KG1 (cell line): ENCODE measurements at places on chromosomes 2 and 18.
A peak's percentile ranks its signal among the peaks of the same experiment; 100 is the strongest.

DNA sequence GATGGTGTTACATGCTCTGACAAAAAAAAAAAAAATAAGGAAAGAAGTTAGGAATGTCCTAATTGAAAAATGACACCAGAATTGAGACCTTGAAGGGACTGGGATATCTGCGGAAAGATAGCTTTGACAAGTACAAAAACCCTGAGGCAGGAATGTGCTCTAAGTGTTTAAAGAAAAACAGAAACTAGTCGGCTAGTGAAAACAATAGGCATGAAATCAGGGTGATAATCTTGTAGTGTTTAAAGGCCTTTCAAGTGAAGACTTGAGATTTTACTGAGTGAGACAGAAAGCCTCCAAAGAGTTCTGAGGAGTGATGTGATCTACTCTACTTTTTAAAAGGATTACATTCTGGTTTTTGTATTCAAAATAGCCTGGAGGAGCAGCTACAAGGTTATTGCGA lies 107.4 kb downstream of the COBLL1 start:
- DNase-seq = no peak

DNA sequence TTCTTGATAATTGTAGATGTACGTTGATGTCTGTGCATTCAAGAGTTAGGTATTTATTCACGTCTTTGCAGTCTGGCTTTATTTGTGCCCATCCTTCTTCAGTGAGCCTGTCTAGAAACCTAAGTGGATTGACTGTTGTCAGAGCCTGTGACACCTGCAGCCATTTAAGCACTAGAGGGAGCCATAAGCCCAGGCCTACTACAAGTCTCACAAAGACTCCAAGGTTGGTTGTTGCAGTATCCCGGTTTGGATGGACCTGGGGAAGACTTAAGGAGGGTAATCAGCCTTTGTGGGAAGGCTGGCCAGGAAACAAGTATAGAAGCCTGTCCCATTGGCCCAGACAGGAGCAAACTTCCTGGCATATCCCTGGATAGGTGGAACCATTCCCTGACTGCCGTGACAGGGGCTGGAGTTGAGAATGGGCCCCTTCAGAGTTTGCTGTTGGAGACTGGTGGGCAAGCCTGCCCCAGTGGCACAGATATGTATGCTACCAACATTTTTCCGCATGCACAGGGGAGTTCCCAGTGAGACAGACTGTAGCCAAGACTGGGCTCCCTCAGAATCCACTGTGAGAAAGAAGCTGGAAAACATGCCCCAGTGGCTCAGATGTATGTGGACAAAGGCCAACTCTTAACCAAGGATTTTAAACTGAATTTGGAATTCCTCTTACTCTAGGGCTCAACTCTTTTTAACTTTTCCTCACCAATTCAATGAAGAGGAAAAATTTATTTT lies 9.3 kb upstream of the LRRC30 start:
- peak; percentile 1 for DNase-seq

GRCh38 chr2:109290887-109291643 lies 162.1 kb downstream of the SH3RF3 start:
- DNase-seq = no peak

GRCh38 chr2:23121968-23122648 lies 262.9 kb upstream of the KLHL29 start:
- no peak for DNase-seq

- no peak for DNase-seq
Measured at GRCh38 chr2:1910592-1911246, 166.4 kb upstream of the PXDN start.

DNA sequence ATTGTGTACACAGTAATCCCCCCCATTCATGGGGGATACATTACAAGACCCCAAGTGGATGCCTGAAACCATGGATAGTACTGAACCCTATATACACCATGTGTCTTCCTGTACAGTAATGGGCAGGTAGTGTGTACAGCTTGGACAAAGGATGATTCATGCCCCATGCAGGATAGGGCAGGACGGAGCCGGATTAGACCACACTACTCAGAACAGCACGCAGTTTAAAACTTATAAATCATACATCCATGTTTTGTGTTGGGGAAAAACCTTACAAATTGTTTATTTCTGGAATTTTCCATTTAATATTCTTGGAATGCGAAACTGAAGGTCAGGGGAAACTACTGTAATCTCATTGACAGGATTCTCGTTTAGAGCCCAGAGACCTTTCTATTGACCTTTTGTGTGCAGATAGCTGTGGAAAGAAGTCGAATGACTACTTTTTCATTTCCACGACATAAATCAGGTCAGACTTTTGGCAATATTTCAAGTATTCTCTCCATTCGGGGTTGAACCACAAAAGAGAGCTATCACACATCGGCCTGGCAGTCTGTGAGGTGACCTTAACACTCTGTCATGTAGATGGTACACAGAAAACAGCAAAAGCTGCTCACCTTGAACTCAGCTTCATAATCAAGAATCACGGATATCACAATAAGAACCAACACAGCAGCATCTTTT lies 9.9 kb upstream of the YPEL5 start:
- DNase-seq = no peak

- DNase-seq = no peak
Measured at GRCh38 chr2:76075126-76075525, 364.4 kb upstream of the GCFC2 start.

- no peak for DNase-seq
Measured at GRCh38 chr2:164252568-164253287, 368.6 kb downstream of the GRB14 start.

- no peak for DNase-seq
Measured at GRCh38 chr18:55256226-55256928, 297.1 kb upstream of the CCDC68 start.

DNA sequence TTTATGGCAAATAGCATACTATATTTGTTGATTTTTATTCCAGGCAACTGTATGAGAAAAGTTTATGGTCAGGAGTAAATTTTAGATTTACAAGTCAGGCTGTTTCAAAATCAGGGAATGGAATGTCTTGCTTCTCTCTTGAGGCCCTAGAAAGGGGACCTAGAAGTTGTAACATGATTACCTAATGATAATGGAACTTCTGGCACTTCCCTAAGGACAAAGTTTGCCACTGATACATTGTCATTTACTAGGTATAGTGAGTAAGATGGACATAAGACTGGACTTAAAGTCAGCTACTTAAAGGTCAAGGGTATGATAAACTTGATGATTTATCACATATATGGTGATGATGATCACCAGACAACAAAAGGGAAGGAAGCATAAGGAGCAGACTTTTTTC lies 103.3 kb upstream of the VRK2 start:
- no peak for DNase-seq

- no peak for DNase-seq
Measured at GRCh38 chr2:76958749-76959148, 563.4 kb downstream of the LRRTM4 start.

DNA sequence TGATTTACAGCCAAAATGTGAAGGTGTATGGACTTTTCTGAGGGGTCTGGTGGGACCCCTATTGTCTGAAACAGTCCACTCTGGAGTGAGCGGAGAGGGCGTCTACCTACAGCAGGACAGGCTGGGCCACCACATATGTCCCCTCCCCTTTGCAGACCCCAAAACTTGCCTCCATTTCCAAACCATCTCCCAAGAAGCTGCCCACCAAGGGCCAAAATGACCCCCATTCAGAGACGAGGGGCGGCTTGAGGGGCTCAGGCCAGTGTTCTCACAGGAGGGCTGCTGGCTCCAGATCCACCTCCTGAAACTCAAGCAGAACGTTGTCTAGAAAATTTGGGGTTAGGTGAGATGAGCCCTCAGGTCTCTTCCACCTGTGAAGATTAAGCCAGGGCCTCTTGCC lies 161.1 kb upstream of the SALL3 start:
- DNase-seq = no peak

- DNase-seq = no peak
Measured at GRCh38 chr2:186909095-186909494, 60.1 kb upstream of the ZSWIM2 start.

DNA sequence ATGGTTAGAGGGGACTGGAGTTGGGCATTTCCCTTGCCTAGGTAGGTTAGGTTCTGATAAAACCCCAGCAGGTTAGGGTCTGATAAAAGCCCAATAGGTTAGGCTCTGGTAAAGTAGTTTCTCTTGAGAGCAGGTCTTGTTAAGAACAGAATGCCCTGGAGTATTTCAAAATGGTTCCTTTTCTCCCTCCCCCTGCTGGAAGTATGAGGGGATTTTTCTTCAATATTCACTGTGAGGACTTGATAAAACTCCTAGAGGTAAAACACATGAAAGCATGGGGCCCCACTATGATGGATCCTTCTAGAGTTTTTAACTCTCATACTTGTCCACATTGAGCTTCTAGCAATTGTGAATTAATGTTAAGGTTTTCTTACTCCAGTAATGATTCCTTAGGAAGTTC lies 27.6 kb downstream of the ANKAR start:
- DNase-seq = no peak

GRCh38 chr2:98308068-98308467 lies 38.2 kb upstream of the CNGA3 start:
- no peak for DNase-seq

- DNase-seq = no peak
Measured at GRCh38 chr2:201073071-201073470, 1.3 kb downstream of the NDUFB3 start.

- DNase-seq = peak; percentile 72
Measured at GRCh38 chr2:24123195-24123921, at the start of the genes FAM228B and PFN4. TSS of gene FAM228B (plus strand) at chr2:24123469. CDS start at chr2:24124362, 893 bp downstream. TSS of gene PFN4 (minus strand) at chr2:24123334. CDS start at chr2:24122535, 799 bp downstream.

DNA sequence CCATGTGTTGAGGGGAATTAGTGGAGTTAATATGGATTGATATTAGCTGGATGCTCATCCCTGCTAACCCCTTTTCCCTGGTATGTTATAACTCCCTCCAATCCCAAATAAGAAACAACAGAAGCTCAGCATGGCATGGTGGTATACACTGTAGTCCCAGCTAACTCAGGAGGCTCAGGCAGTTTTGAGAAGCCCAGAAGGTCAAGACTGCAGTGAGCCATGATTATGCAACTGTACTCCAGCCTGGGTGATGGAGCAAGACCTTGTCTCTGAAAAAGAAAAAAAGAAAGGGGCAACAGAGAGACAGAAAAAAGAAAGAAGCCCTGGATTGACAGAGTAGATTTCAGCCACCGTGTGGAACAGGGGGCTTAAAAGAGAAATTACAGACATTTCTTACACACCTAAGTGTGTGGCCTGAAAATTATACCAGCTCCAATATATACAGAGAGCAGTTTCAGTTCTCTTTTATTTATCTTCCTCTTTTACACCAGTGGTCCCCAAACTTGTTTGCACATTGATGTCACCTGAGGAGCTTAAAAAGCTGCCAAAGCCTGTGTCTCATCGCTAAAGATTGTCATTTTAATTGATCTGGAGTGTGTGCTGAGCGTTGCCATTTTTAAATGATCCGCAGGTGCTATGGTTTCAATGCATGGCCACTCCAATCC lies 203.6 kb downstream of the UBE2E3 start:
- DNase-seq = no peak
